ENCODE measurements at places on chromosomes 16 and 17. TPM values are rescaled to one million over a fixed set of nuclear protein-coding genes. Genes with fewer than 3 reads are reported as not detected.

GRCh38 chr17:21280081-21280518 is 4.4 kb upstream of the MAP2K3 start:
- DNase-seq = no peak

DNA sequence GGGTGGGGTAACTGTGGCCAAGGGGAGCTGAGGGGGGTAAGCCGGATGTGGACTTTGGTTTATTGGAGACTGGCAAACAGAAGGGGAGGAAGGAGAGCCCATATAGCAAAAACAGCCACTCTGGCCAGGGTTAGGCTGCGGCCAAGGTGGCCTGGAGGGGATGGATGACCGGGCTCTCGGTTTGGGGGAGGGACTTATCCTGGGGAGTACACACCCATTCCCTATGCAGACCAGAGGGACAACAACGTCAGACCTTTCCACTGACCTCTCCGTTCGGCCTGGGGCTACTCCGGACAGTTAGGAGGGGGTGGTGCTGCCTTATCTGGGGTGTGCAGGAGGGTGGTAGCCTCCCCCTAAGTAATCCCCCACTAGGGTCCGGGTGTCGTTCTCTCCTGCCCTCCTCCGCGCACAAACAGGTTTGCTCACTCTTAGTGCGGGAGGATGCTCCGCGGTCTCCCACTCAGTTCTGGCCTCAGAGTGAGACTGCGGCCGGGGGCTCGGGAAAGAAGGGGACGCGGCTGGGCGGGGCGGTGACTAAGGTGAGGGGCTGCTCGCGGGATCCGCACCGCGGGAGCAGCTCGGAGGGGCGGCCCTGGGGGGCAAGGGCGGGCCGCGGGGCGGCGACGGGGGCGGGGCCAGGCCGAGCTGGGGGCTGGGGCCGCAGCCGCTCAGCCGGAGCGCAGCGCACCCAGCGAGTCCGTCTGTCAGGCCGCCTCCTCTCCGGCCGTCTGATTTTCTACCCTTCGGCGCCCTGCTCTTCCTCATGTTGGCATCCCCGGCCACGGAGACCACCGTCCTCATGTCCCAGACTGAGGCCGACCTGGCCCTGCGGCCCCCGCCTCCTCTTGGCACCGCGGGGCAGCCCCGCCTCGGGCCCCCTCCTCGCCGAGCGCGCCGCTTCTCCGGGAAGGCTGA is at the start of gene WNK4:
Gene WNK4 (plus strand): TSS at position 675 of the 915 bp plus-strand sequence. CDS start 89 bp downstream, at position 764.
- DNase-seq = no peak

Gene TBX6
- 0.55 TPM for total RNA-seq

DNA sequence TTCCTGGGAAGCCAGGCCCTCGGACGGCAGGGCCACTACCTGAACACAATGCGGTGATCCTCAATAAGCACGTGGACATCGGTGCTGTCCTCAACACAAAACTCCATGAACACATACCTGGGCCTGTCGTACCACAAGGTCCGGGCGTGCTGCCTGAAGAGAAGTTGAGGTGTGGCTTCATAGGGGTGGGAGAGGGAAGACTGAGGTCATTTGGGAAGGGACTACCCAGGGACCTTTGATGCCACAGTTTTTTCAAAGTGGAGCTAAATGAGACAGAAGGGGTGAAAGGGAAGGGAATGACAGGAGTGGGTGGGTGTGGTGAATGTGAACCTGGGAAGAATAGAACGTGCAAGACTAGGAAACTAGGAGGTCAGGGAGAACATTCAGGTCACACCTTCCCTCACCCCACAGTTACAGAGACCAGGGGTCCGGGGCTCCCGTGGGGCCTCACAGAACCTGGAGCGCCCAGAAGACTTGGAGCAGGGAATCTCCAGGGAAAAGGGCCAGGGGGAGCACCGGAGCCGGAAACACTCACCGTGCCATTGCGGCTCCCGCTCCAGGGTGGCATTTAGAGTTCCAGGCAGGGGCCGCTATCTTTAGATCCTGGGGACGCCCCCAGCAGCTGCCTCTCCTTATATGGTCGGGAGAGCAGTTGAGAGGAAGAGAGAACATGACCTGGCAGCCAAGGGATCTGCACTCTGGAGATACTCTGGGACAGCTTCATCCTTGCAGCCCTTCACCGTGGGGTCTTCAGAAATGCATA is at the start of gene PTGES3L:
Gene PTGES3L (minus strand): TSS at position 570 of the 763 bp plus-strand sequence. CDS start 27 bp downstream, at position 543.
- DNase-seq = no peak

Gene KRTAP4-7
- total RNA-seq = not detected

Gene PYDC1
- total RNA-seq = not detected

Measured in chondrocyte (in vitro differentiated cells).